Stimulated activated CD8-positive, alpha-beta memory T cell treated with anti-CD3 and anti-CD28 coated beads, Interleukin-15, amount 100 ng/mL, for 1 hour (primary cell): ENCODE measurements at places on chromosomes 12 and 14.

DNA sequence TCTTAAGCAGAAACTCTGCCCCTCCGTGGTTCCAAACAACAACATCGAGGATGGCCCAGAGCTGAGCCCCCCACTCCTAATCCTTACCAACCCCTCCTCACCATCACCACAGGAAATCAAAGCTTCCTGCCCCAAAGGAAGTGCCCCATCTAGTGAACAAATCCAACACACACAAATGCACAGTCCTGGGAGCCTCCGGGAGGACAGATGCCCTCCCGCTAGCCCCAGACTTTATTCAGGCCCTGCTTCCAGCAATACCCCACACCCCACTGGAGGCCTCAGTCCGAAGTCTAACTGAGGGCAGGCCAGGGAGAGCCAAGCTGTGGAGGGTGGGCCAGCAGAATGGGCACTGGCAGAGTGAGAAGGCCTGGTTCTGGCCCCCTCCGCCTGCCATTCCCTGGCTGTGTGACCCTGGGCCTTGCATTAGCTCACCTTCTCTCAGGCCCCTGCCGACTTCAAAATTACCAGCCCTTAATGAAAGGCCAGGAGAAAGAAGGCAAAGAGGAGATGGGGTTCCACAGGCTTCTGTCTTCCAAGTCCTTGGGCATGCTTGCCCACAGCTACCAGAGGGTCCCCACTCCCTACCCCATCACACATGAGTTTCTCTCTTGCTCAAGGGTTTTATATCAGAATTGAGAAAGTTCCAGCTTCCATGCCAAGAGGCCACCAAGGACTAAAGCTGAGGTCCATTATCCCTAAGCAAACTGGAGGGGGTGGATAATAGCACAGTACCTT lies 2.3 kb downstream of the HDAC7 start:
- no peak for DNase-seq

DNA sequence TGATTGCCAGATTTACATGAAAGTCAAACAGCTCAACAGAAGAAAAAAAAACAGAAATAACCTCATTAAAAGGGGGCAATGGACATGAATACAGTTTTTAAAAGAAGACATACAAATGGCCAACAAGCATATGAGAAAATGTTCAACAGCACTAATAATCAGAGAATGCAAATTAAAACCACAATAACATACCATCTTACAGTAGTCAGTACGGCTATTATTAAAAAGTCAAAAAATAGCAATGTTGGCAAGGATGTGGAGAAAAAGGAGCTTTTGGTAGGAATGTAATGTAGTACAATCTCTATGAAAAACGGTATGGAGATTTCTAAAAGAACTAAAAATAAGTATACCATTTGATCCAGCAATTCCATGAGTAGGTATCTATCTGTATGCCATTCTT lies 272.1 kb downstream of the CEP128 start:
- no peak for DNase-seq

DNA sequence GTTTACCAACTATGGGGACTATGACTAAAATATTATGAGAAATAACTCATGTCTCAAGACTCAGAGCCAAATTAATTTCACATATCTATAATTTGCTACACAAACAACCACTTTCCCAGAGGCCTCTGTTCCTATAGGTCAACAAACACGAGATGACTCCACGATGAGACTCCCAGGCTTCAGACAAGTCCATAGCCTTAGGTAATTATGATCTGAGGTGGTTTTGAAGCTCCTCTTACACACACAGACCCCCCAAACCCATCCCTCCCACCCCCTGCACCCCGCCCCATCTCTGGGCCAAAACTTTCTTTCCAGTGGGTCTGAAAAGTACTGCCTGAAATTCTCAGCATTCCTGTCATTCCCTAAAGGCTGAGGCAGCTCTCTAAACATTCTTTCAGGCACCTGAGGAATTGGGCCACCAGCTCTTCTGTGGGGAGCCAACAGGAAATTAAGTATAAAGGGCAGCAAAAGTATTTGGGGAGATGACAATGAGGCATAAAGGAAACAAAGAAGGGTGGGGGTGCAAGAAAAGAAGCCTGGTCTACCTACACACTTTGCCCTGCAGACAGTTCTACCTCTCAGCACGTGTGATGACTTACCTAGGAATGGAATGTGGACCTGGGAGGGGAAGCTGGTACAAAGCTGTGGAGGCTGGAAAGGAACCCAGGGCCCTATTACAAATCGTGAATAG lies 143.6 kb downstream of the PAWR start:
- no peak for DNase-seq

DNA sequence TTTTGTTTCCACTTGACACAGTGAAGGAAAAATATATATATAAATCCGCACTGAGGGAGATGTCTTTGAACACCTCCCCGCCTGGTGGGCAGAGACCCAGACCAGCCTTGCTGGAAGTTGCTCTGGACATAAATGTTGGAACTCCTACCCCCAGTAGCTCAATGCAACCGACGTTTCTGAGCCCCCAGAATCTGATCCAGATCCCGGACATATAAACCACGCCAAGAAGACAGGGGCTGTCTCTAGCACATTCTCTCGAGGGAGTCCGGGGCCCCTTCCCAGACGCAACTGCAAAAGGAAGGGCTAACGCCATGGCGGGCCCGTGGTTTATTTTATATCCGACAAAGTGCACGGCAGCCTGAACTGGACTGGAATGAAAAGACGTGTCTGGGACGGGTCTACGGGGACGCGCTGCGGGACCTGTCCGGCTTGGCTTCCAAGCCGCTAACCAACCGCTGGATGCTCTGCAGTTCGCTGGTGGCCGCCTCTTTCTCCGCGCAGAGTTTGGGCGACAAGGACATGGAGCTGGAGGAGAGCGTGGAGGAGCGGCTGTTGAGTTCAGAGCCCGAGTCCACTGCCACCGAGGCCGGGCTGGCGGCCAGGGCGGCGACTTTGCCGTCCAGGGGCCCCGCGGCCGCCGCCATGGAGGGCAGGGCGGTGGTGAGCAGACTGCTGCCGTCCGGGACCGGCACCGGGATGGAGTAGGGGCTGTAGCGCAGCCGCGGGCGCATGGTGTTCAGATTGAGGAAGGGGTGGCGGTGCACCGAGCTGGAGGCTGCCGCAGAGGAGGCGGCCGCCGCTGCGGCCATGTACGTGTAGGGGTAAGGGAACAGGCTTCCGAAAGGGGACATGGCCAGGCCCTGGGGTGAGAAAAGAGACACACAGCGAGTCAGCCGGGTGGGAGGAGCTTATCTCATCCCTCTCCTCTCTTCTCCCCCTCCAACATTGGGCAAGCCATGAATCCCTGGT lies 12.2 kb downstream of the TBX3 start:
- no peak for DNase-seq

DNA sequence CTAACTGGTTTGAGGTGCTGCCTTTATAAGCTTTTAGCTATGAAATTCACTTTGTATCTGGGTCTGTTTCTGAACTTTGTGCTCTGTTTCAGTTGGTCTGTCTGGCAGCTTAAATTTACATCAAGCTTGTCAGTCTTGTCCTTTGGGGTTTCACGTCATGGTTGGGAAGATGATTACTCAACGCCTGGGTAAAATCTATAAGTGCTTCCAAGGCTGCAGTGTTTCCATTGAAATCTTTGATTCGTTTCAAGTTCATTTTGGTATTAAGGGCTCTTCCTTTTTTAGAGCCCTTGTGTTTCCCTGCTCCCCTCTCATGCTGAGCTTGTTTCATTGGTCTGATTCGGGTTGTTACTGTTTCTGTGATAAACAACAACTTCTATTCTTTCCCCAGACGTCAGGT lies 58.2 kb downstream of the FBXW8 start:
- DNase-seq = no peak

GRCh38 chr12:12210983-12211382 lies 55.9 kb downstream of the LRP6 start:
- DNase-seq = no peak

- DNase-seq = no peak
Observed at GRCh38 chr12:59403259-59403932, 192.4 kb upstream of the SLC16A7 start.

GRCh38 chr12:113932381-113933196 lies 33.5 kb downstream of the RBM19 start:
- DNase-seq = no peak

GRCh38 chr12:31712877-31713276 lies 15.9 kb downstream of the AMN1 start:
- no peak for DNase-seq

- no peak for DNase-seq
Observed at GRCh38 chr12:16020031-16020430, 108.9 kb downstream of the DERA start.

GRCh38 chr12:42789808-42790760 lies 200.5 kb upstream of the PRICKLE1 start:
- DNase-seq = no peak

GRCh38 chr12:64821116-64821630 lies 3.3 kb upstream of the TBC1D30 start:
- DNase-seq = no peak

GRCh38 chr12:66726556-66726955 lies 47.7 kb upstream of the GRIP1 start:
- DNase-seq = no peak

GRCh38 chr12:639566-639965 lies 23.7 kb downstream of the NINJ2 start:
- no peak for DNase-seq

- DNase-seq = no peak
Observed at GRCh38 chr12:69068448-69068847, 135.5 kb upstream of the CPM start.

DNA sequence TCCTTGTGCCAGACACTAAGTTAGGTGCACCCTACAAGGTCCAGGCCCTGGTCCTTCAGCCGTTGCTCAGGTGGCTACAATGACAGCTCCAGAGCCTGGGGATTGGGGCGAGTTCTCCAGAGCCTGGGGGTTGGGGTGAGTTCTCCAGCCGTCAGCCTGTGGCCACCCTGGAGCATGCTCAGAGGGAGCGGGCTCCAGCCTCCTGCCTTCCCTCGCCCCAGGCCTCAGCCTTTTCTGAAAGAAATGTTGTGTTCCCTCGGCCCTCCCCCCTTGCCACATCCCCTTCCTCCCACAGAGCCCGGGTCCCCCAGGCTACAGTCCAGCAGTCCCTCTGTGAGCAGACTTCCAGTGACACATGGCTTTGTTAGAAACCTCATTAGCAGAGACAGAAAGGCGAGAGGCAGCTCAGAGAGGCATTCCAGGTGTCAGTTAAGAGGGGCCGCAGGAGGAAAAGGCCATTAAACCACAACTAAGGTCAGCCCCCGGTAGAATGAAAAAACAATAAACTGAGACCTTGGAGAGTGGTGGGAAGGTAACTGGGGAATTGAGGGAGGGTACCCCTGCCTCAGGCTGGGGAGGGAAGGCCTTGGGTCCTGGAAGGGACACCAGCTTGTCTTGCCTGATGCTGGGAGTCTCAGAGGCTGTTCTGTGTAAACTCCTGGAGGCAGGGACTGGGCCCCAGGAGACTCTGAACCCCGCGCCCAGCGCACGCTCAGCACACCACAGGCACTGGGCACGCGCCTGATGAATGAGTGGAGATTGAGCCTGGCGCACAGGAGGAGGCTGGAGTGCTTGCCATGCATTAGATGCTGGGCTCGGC lies 23.1 kb upstream of the COL2A1 start:
- no peak for DNase-seq

DNA sequence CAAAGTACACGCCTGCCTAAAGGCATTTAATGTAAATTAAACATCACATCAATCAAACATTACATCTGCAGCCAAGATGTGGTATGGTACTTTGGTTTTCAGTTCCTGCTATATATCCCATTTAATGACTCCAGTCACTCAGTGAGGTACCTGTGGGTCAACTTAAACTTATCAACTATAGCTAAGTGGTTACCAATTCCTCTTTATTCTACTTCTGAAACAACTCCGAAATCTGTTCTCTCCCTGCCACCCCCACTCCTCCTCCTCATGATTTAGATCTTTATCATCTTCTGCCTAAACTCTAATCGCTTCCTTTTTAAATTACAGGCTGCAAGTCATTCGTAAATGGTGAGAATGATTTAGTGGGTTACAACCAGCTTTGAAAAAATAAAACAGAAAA lies 57.9 kb downstream of the BCL2L14 start:
- DNase-seq = no peak

DNA sequence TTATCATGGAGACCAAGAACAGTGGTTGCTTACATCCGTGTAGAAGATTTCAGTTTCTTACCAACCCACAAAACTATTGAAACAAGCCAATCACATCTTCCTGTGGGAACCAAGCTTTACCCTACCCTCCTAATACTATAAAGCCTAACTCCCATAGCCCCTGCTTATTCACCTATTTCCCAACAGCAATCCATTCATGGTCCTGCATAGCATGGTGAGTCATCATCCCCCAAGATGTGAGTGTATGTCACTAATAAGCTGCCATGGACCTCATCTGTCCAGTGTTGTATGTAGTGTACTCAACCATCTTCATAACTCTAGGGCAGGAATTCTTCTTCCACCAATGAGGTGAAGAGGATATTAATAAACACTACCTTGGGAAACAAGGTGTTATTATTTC lies 1620.4 kb upstream of the FLRT2 start:
- no peak for DNase-seq

DNA sequence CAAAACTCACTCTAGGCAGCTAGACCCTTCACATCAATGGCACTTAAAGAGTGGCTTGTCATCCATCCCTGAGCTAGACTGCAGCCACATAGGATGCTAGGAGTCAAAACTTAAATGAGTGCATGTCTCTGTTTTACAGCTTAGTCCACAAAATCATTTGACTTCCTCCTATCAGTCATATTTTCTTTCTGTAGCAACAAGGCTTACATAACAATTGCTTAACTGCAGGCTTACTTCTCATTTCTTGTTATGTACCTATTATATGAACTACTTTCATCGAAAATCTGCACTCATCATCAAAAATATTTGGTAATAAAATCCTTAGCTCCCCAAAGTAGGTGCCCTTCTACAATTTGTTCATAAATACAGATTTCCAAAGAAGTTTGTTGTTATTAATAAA lies 30.1 kb downstream of the CLEC1A start:
- DNase-seq = no peak

DNA sequence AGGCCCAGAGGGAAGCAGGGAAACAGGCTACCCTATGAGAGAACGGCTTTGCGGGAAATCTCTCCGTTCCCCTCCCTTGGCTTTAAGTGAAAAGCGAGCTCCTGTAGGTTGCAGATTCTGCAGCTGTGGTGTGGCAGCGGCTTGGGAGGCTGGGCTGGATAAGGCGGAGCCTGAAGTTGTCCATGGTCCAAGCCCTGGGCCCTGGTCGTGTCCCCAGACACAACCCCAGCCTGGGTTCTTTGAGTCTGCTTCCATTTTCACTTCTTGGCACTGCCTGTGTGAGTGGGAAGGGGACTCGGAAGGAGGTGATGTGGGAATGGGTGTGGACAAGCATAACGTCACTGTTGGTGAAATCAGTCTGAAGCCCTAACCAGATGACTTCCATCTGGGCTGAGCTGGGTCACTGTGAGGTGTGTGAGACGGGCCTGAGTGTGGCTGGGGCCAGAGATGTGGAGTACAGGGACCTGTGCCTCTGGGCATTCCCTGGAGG lies 43.0 kb upstream of the CTDSP2 start:
- DNase-seq = no peak

DNA sequence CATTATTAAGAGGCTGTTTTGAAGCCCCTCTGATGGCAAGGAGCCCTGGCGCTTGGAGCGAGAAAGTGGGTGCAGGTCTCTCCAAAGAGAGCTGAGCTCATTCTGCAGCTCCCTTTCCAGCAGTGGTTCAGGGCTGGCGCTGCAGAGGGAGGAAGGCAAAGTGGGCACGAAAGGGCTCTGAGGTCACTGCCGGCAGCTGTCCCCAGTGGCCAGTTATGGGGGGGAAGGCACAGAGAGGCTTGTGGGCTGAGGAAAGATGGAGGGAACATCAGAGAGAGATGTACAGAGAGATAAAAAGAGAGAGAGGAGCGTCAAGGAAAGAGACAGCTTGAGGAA lies 75.2 kb upstream of the TBX5 start:
- no peak for DNase-seq

- no peak for DNase-seq
Observed at GRCh38 chr14:74826574-74826973, 49.4 kb downstream of the PROX2 start.
